ENCODE measurements at places on chromosomes 6 and 20. TPM values are rescaled to one million over a fixed set of nuclear protein-coding genes. Genes with fewer than 3 reads are reported as not detected.

DNA sequence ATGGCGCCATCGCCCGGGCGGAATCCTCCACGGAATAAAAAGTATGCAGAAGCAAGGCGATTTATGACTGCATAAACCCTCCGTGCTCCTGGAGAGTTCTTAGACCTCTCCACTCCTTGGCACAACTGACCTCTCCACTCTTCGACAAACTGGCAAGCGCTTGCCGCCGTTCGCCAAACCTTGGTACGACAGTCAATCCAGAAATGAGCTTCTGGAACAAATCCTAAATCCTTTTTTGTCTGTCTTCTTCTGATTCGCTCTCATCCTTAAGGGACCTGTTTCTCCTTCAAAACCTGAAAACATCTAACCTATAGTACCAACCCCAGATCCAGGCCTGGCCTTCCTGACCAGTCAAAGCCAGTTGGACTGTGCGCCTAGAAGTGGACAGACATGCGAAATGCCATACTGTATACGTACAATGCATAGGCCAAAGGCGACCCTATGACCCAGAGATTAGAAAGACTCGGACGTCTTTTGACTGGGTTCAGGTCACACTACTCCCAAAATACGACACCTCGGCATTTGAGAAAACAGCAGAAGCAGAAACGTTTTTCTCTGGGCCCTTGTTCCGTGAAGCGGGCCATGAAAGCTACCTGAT, 59.4 kb downstream of the TRIM27 start:
- DNase-seq: no peak

GRCh38 chr6:37679539-37680476, 17.9 kb downstream of the MDGA1 start:
- no peak for DNase-seq

- no peak for DNase-seq
These were observed 126.9 kb downstream of the SYCP2 start for GRCh38 chr20:59806578-59806975.

- peak; percentile 28 for DNase-seq
These were observed 28.1 kb upstream of the PAQR8 start for GRCh38 chr6:52333840-52334200.

DNA sequence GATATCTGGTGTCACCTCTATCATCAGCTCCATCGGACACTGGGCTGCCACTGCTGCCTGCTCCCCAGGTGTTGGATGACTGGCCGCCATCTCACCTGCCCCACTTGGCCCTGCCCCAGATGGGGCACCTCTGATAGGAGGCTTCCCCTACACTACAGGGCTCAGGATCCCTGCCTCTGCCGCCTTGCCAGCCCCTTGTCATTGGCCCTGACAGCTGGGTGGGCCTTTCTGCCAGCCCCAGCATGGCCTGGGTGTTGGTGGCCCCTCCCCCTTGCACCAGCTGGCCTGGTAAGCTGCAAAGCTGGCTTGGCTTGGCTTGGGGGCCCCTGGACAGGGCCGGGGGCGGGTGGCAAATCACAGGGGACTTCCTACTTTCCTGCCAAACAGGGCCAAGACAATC, 10.6 kb downstream of the PACSIN1 start:
- no peak for DNase-seq

DNA sequence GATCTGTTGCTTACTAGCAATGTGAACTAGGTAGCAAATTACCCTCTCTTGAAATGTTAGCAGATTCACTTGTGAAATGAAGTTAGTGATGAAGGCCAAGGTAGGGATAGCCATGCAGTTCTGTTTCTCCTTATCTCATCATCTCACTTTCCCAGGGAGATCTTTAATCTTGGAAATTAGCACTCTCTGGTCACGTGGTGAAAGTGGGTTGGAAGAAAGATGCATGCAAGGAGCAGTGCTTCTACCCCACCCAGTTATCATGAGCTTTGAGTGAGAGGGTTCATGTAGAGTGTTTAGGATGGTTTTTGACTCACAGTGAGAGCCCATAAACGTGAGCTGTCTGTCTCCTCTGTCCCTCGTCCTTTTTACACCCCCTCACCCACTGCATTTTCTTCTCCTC, 346.3 kb downstream of the QKI start:
- no peak for DNase-seq

DNA sequence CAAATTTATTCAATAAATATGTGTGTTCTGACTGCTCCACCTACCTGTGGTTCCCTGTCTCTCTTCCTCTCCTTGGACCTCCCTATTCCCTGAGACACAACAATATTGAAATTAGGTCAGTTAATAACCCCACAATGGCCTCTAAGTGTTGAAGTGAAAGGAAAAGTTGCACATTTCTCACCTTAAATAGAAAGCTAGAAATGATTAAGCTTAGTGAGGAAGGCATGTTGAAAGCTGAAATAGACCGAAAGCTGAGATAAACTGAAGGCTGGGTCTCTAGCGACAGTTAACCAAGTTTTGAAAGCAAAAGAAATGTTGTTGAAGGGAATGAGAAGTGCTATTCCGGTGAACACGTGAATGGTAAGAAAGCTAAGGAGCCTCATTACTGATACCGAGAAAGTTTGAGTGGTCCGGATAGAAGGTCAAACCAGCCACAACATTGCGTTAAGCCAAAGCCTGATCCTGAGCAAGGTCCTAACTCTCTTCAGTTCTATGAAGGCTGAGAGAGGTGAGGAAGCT, 34.1 kb downstream of the UST start:
- DNase-seq: no peak

DNA sequence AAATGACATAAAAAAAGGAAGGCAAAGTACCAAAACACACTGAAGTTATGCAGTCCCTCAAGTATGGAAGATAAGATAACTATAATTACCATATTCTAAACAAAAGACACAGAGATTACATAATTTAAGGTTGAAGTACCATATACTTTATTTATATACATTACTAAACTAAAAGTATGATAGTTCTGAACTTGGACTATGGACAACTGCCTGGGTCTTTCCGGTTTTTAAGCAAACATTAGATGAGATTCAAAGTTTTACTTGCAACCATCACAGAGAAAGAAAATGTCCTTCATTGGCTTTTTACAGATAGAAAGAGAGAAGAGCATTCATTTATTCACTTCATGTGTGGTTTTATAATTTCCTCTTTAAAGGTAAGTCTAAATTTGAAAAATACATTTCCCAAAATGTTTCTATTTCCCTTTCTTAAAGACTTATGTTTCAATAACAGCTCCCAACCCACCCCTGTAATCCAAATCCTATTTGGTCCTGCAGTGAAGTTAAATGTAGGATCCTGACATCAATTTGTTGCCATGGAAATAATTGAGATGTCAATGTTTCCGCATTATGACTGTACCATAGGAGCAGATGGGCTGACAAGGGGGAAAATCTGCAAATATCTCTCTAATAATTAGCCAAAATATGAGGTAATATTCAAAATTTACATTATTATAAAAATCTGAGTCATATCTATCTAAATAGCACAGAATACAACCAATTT, 63.7 kb downstream of the PTPRK start:
- no peak for DNase-seq

GRCh38 chr6:108576709-108577108, 16.0 kb downstream of the FOXO3 start:
- no peak for DNase-seq

GRCh38 chr6:14180609-14181008, 63.0 kb downstream of the CD83 start:
- no peak for DNase-seq

DNA sequence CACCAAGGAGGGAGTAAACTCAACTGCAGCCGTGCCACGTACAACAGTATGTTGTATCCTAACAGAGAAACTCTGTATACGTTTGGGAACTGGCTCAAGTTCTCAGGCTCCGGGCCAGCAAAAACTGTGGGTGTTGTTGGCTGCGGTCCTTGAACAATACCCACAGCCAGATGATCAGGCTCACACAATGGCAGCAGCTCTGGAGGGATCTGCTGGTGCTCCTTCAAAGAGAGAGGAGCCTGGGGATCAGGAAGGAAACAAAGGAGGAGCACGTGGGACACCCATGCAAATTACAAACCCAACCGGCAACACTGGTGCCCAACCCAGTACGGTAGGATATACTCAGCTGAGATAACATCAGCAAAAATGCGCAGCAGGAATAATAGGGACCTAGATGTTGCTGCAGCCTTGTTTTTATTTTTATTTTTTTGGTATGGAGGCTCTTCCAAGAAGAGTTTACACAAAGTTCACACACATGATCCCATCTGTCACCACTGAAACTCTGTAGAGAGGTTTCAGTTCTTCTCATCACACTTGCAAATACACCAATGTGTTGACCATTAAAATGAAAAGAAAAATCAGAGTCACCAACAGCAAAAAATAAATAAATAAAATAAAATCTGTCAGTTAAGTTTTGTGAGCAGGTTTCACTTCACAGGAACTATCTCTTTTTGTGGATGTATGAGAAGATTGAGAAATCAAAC, 41.2 kb upstream of the PDE10A start:
- DNase-seq: peak; percentile 28

- DNase-seq: no peak
These were observed 5.0 kb upstream of the INSM1 start for GRCh38 chr20:20362774-20363433.

GRCh38 chr6:87483929-87484328, 11.2 kb downstream of the SLC35A1 start:
- no peak for DNase-seq

DNA sequence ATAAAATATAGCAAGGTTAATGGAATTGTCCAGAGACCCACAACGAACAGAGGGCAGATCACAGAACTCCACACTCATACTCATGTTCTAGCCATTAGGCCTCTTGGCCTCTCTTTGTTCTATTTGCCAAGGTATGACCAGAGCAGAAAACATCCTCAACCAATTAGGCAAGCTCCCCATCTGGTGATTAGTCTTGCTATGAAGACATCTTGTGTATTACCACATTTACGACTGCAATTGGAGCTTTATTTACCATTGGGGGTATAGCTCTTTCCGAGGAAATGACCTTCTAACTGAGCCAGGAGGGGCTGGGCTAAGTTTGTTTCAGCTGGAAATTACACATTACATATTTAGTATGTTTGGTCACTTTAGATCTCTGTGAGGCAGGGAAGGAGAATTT, 593.9 kb downstream of the CD109 start:
- DNase-seq: no peak

DNA sequence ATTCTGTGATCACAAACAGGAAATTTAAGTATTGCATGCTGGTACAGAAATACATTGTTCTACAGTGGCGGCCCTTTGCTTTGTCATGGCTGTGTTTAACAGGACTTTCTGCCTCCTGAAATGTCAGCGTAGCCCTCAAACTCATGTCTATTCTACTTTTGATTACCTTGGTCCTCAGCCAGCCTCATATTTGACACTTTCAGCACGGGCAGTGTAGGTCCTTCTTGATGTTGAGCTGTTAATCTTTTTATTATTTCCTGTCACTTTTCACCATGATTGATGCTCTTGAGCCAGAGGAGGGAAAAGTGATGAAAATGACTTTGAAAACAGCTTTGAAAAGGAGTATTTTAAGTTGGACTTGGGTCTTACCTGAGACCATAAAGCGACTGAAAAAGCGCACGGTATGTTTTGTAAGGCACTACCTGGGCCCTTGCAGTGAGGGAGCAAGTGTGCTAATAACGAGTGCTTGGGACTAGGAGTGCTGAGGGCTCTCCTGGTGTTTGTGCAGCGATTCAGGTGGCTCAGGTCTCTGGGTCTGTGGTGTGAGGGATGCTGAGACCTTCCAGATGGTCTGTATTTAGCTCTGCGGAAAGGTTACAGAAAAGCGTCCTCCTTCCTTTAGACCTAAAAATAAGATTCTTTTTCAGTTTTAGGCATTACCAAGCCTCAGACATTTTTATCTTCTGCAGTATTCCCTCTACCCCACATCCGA, 45.2 kb upstream of the RREB1 start:
- DNase-seq: no peak

DNA sequence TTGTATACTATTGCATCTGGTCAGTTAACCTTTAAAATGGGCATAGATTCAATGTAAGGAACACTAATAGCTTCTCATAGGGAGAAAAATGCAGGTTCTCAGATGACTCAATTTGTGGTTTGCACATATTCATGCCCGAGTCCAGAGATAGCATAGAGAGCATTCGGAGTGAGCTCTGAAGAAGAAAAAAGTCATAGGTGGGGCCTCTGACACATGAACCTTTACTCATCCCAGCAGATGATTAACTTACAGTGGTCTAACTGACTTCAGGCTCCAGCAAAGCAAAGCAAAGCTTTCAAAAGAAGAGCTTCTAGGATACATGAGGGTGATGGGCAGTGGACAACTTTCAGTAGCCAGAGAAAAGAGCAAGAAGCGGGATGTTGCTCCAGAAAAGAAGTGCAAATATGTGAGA, 55.3 kb upstream of the BTN3A2 start:
- no peak for DNase-seq

- DNase-seq: no peak
These were observed 98.4 kb downstream of the PSMB1 start for GRCh38 chr6:170454512-170455285.

GRCh38 chr6:169095153-169095552, 158.5 kb downstream of the THBS2 start:
- DNase-seq: peak; percentile 74

GRCh38 chr20:21523281-21523868, 9.5 kb upstream of the NKX2-2 start:
- no peak for DNase-seq

- DNase-seq: peak; percentile 62
These were observed 158.4 kb downstream of the ANKRD60 start for GRCh38 chr20:58069796-58070663.

DNA sequence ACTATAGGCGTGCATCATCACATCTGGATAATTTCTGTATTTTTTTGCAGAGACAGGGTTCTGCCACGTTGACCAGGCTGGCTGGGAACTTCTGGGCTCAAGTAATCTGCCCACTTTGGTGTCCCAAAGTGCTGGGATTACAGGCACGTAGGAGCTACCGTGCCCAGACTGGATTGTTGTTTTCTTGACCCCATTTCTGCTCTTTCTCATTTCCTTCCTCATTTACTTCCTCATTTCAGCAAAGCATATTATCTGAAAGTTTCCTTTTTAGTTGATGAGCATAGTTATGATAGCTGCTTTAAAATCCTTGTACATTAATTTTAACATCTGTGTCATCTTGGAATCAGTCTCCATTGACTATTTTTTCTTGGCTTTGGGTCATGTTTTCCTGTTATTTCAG, 301.0 kb upstream of the RUNX2 start:
- DNase-seq: no peak

- DNase-seq: no peak
These were observed 67.4 kb downstream of the MOXD1 start for GRCh38 chr6:132333639-132334520.

- no peak for DNase-seq
These were observed 196.6 kb downstream of the GJA10 start for GRCh38 chr6:90090866-90091265.

The AGER gene
- total RNA-seq: 4.1 TPM

The ELMO2 gene
- total RNA-seq: 38.2 TPM

The TSPYL1 gene
- total RNA-seq: 72.0 TPM

The IMPG1 gene
- total RNA-seq: not detected

The ATP6V1G2 gene
- total RNA-seq: 0.46 TPM

The TINAG gene
- total RNA-seq: not detected

The FAM209B gene
- not detected for total RNA-seq

The TRAPPC3L gene
- not detected for total RNA-seq

The SYCP2 gene
- total RNA-seq: 12.9 TPM

The DDR1 gene
- 140 TPM for total RNA-seq

The PSMA7 gene
- 212 TPM for total RNA-seq

The ZSCAN16 gene
- 6.0 TPM for total RNA-seq

The C20orf144 gene
- not detected for total RNA-seq

The ID4 gene
- 240 TPM for total RNA-seq

The SNTA1 gene
- total RNA-seq: 14.5 TPM

The LY6G6D gene
- not detected for total RNA-seq

The ISM1 gene
- total RNA-seq: 27.6 TPM

The ZC3H12D gene
- 0.58 TPM for total RNA-seq

The GSTA2 gene
- total RNA-seq: not detected

The RIMS4 gene
- 0.39 TPM for total RNA-seq

The BFSP1 gene
- total RNA-seq: 2.6 TPM

Data from lower leg skin (tissue), 4 donors.